Kidney (tissue), 22 donors: ENCODE measurements at places on chromosomes 3 and 15. TPM values are rescaled to one million over a fixed set of nuclear protein-coding genes. Genes with fewer than 3 reads are reported as not detected.

GRCh38 chr15:58201516-58201915 lies 63.3 kb downstream of the AQP9 start:
- H3K36me3 ChIP-seq, result no peaks in the 10 kb centered on the region
- H3K27ac ChIP-seq, result no peak overlapping the region
- no peaks in the 10 kb centered on the region for H3K27me3 ChIP-seq
- no peaks in the 10 kb centered on the region for H3K4me1 ChIP-seq

DNA sequence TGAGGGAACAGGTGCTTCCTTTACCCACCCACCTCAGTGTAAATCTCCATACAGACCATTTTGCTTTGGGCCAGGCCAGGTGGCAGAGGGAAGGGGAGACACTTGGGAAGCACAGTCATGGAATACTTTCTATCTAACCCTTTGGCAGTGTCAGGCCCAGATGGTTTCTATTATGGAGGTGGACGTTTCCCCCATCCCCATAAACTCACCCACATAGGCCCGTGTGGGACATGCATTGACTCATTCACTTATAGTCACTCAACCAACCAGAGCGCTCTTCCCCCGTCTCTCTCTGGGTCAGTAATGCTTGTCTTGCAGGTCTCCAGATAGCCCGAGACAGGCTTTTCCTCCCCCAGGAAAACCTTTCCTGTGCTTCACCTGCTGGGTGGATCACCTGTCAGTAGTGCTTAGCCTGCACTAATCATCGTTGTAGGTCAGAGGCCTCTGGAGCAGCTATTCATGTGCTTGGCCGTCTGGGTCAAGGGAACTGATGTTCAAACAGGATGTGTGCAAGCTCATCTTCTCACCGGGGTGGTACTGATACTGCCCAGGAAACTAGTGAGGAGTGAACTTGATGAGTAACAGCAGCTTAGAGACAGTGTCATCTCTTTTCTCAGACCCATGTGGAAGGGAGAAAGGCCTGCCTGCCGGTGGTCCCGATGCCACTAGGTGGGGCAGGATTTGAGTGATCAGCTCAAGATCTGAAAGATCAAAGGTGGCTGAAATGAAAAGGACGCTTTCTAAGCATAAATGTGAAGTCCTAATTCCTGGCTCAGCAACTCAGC lies 67.1 kb downstream of the CEMIP start:
- no peaks in the 10 kb centered on the region for H3K27me3 ChIP-seq
- no peak for DNase-seq
- H3K4me3 ChIP-seq, result no peak overlapping the region
- H3K36me3 ChIP-seq, result no peaks in the 10 kb centered on the region
- no peaks in the 10 kb centered on the region for H3K4me1 ChIP-seq

DNA sequence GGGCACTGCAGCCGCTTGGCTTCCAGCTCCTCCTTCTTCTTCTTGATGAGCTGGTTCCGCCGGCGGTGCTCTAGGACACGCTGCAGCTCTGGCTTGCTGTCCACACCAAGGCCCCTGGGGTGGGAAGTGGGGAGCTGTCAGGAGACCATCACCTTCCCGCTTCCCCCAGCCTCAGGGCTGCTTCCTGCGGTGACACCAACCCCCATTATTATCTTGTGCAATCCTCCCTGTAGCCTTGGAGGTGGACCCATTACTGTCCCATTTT lies 10.0 kb downstream of the FAM107A start:
- DNase-seq, result no peak
- H3K4me1 ChIP-seq, result peaks cover 5% of the 10 kb centered on the region
- H3K27ac ChIP-seq, result no peak overlapping the region
- no peak overlapping the region for H3K4me3 ChIP-seq
- no peaks in the 10 kb centered on the region for H3K27me3 ChIP-seq

DNA sequence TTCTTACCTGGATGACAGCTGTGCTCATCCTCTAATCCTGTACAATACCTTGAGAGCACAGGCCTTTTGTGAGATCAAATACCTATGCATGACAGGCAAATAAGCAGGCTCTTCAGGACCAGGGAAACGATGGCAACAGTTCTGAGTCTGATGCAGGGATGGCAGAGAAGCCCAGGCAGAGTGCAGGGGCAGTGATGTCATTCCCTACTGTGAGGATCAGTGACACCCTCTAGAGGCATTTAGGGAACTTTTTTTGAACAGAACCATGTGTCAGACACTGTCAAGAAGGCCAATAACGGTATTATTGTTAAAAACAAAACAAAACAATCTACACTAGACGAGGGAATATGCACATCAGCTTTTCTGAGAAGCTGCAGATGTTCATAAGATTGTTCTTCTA lies 314.8 kb upstream of the CTDSPL start:
- no peak overlapping the region for H3K27ac ChIP-seq
- no peak for DNase-seq
- no peaks in the 10 kb centered on the region for H3K4me1 ChIP-seq

DNA sequence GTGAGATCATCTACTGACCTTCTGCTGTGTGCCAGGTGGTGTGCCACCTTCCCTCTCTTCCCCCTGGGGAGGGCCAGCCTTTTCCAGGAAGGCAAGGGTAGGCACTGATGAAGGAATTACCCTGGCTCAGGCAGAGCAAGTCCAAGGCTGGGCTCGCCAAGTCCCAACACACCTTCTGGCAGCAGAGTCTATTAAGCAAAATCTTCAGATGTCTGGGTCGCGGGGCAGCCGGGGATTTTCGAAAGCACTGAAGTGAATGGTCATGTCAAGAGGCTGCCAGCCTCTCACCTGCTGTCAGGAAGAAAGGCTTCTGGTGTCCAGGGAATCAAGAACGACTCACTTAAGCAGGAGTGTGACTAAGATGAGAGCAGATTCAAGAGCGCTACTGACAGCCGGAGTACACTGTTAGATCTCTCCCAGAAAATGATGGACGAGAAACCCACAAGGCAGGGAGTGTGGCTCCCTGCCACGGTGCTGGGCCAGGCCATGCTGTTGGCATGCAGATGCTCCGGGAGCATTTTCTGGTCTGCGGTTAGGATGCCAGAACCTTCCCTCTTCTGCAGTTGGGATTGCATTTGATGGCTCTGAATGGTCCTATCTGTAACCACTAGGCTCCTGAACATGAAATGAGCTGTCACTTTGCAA lies 479.8 kb downstream of the SHQ1 start:
- H3K27me3 ChIP-seq, result no peaks in the 10 kb centered on the region
- no peak overlapping the region for H3K4me3 ChIP-seq
- H3K4me1 ChIP-seq, result no peaks in the 10 kb centered on the region
- no peak overlapping the region for H3K27ac ChIP-seq

GRCh38 chr15:79674124-79674465 lies 222.7 kb downstream of the MTHFS start:
- no peaks in the 10 kb centered on the region for H3K27me3 ChIP-seq
- H3K36me3 ChIP-seq, result no peaks in the 10 kb centered on the region
- H3K4me3 ChIP-seq, result no peak overlapping the region

DNA sequence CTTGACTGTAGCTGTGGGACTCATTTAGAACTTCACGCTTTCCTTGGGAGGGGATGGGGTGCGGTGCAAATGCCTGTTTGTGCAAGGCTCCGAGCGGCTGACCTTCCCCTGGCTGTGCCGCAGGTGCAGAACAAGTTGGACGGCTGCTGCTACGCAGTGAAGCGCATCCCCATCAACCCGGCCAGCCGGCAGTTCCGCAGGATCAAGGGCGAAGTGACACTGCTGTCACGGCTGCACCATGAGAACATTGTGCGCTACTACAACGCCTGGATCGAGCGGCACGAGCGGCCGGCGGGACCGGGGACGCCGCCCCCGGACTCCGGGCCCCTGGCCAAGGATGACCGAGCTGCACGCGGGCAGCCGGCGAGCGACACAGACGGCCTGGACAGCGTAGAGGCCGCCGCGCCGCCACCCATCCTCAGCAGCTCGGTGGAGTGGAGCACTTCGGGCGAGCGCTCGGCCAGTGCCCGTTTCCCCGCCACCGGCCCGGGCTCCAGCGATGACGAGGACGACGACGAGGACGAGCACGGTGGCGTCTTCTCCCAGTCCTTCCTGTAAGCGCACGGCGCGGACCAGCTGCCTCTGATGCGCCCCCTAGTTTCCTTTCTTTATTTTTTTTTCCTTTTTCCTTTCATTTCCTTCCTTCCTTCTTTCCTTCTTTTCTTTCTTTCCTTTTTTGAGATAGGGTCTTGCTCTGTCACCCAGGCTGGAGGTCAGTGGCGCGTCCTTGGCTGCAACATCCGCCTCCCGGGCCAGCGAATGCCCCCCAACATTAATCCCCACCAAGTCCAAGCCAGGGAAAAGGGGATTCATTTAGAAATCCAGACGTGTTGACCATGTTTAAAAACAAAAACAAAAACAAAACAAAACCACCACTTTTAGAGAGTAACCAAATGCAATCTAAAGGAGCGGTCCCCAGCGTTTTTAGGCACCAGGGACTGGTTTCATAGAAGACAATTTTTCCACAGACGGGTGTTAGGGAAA lies 42.7 kb downstream of the EIF2AK4 start:
- H3K4me3 ChIP-seq, result peak overlapping the region; percentile 62
- H3K27ac ChIP-seq, result peak overlapping the region; percentile 5
- peak; percentile 88 for DNase-seq
- peaks cover 5% of the 10 kb centered on the region for H3K36me3 ChIP-seq
- no peaks in the 10 kb centered on the region for H3K27me3 ChIP-seq
- no peaks in the 10 kb centered on the region for H3K4me1 ChIP-seq

- no peaks in the 10 kb centered on the region for H3K27me3 ChIP-seq
- no peaks in the 10 kb centered on the region for H3K36me3 ChIP-seq
- H3K4me3 ChIP-seq, result no peak overlapping the region
- DNase-seq, result no peak
- no peak overlapping the region for H3K27ac ChIP-seq
These were observed 427.6 kb upstream of the SEMA6D start for GRCh38 chr15:47289656-47290055.

DNA sequence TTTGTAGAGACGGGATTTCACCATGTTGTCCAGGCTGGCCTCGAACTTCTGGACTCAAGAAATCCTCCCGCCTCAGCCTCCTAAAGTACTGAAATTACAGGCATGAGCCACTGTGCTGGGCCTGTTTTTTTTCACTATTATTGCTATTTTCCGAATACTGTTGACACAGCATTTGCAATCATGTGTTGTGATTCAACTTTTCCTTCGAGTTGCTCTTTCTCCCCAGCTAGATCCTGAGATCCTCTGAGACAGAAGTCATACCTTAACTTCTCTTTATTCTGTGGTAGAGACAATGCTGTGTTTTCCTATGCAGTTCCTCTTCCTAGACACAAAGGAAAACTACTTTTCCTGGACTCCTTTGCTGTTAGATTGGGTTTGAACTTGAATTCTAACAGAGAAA lies 46.4 kb upstream of the USP3 start:
- no peaks in the 10 kb centered on the region for H3K36me3 ChIP-seq
- H3K4me3 ChIP-seq, result no peak overlapping the region
- no peaks in the 10 kb centered on the region for H3K4me1 ChIP-seq
- DNase-seq, result no peak
- H3K27ac ChIP-seq, result no peak overlapping the region

- peak overlapping the region; percentile 91 for H3K27ac ChIP-seq
- H3K27me3 ChIP-seq, result no peaks in the 10 kb centered on the region
- H3K36me3 ChIP-seq, result peaks cover 7% of the 10 kb centered on the region
- H3K4me3 ChIP-seq, result peak overlapping the region; percentile 89
- H3K4me1 ChIP-seq, result peaks cover 23% of the 10 kb centered on the region
These were observed 1.3 kb upstream of the THBS1 start for GRCh38 chr15:39579487-39580116.

DNA sequence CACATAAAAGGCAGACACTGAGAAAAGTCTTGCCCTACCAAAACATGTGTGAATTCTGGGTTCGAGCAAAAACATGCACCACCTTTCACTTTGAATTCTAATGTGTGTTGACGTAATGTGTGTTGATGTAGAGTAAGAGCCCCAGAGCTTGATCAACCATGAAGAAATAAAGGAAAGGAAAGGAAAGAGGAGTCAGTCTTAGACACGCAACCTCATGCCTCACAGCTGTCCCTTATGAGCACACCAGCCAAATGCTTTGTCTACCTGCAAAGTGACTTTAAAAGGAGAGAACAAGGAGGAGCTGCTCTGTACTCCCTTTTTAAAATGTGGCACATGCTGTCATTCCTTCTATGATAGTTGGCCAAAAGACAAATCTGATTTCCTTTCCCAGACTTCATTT lies 80.8 kb downstream of the RFTN1 start:
- no peak for DNase-seq
- no peaks in the 10 kb centered on the region for H3K4me1 ChIP-seq
- H3K4me3 ChIP-seq, result no peak overlapping the region
- no peaks in the 10 kb centered on the region for H3K36me3 ChIP-seq

DNA sequence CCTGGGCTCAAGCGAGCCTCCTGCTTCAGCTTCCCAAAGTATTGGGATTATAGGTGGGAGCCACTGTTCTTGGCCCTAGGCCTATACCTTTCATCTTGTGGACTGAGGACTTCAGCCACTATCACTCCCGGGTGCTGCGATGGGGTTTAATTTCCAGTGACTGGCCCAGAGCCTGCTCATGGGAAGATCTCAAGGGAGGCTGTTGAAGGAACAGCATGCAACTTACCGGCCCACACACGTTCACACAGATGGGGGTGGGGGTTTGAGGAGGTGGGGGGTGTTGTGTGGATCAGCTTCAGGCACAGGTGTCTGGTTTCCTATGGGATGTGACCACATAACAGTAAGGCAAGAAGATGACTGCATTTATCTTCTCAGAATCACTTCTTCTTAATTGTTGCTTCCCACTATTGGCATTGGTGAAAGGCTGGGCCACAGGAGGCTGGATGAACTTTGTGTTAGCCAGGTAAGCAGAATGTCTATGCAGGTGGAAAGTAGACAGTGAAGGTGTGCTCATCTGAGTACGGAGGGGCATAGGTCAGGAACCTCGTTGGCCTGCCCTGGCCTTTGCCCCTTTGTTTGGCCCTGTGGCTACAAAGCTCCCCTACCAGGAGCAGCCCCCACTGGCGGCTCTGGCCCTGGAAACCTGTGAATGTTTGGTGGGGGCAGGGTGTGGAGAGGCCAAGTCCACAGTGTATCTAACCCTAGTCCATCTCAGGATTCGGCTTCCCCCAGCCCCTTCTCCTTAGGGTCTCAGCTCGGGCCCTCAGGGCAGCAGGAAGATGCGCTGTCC lies 1.4 kb upstream of the APBA2 start:
- no peaks in the 10 kb centered on the region for H3K4me1 ChIP-seq
- no peaks in the 10 kb centered on the region for H3K36me3 ChIP-seq
- no peaks in the 10 kb centered on the region for H3K27me3 ChIP-seq
- peak; percentile 19 for DNase-seq

DNA sequence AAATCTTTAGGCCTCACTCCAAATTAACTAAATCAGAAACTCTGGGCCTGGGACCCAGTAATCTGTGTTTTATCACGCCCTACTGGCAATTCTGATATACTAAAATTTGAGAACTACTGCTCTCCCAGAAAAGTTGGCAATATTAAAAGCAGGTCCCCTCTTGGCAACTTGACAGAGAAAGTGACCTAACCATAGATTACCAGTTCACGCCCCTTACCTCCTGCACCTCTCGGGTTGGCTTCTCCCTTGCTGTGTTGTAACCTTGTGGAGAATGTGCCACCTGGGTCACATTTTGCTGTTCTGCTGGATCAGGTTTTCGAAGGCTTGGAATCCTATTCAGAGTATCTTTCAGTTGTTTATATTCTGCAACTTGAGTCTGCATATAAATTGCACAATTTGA lies 59.1 kb downstream of the GOLIM4 start:
- no peaks in the 10 kb centered on the region for H3K27me3 ChIP-seq
- no peak overlapping the region for H3K27ac ChIP-seq

The EPHB1 gene
- polyA plus RNA-seq, result 0.39 TPM
